ENCODE measurements at places on chromosomes 3 and 15.
A peak's percentile ranks its signal among the peaks of the same experiment; 100 is the strongest.

GRCh38 chr3:61058836-61059235, 192.4 kb downstream of the FHIT start:
- no peak for DNase-seq

DNA sequence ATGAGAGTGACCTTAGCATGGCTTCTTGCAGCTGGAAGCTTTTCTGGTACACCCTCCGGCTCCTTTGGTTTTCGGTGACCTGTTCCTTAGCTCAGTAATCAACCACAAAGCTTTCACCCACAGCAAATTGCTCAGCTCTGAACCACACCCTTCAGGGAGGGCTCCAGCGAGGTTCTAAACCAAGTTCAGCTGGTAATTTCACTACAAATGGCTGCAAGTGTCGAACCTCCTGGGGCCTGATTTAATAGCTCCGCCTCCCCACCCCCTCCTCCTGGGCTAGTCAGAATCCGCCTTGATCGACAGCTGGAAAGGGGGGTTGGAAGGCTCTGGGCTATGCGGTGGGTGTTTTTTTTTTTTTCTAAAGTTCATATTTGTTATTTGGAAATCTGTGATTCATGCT, 150.9 kb upstream of the MCTP2 start:
- DNase-seq = peak; percentile 52

- no peak for DNase-seq
These were observed 7.0 kb downstream of the GABRA5 start for GRCh38 chr15:26873846-26874245.

DNA sequence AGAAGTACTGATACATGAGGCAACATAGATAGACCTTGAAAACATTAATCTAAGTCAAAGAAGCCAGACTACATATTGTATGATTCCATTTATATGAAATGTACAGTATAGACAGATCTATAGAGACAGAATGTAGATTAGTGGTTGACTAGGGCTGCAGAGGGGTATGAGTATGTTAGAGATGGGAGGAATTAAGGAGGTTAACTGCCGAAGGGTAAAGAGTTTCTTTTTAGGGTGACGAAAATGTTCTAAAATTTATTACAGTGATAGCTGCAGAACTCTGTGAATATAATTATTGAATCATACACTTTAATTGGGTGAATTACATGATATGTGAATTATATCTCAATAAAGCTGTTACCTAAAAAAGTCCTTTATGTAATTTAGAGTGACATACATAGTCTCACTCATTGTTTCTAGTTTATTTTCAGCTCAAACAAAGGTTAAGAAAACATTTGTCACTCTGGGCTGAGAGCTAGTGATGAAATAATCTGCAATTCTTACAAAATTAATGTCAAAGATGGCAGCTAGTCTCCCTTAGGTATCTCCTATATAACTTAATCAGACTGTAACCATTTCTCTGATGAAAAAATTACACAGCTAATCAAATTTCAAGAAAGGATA, 61.4 kb downstream of the DENND4A start:
- no peak for DNase-seq

DNA sequence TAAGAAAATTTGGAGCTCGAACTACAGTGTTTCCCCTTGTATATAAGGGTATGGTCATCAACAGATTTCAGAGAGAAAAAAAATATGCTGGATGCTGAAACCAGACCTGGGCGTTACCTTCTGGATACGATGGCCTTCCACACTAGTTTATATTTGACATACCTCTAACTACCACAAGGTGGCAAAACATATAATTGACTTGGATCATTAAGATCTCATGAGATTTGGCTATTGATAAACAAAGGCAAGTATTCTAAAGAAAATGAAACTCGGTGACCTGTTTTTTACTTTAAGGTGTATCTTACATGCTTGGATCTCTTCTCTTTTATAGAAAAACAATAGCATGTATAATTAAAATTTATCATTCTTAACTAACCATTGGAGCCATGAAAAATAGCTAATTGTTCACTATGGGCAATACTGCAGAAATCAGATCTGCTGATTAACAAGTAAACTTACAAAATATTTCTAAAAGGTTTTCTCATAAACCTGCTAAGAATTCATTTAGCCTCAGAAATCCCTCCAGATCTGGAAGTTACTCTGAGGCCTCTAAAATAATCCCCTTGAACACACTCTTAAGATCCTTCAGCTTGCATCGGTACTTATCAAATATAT, 300.6 kb upstream of the KCNH8 start:
- peak; percentile 58 for DNase-seq

DNA sequence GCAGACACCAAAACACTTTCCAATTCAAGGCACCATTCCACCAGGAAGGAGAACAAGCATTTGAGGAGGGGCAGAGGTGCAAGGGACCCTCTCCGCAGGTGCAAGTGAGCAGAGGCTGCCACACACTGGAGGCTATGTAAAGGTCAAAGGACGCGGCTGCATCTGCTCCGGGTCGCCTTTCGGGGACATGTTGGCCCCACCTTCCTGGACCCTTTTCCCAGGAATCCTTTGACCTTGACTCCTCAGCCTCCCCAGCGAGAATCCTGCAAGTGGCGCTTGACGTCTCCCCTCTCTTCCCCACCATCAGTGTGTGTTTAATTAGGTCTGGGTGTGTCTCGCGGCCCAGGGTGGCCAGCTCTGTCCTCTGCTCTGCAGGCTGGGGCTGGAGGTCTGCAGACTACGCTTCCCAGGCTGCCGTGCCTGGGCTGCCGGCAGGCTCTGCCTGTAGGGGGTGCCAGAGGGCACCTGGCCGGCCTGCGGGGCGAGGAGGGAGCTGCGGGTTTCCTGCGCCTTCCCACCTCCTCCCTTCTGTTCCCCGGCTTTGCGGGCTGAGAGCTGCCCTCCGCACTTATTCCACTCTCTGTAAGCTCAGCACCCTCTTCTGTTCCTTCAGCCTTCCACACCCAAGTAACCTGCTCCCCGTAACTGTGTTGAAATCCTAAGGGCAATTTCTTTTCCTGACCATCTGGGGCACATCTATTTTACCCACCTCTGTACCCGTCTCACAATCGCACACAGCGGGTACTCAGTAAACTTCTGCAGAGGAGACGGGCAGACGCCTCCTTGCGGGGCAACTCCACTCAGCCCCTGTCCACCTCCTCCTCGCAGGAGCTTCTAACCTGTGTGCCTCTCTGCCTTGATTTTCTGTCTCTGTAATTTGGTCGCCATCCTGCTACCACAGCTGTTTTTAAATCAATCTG, 129.8 kb downstream of the NSMCE3 start:
- DNase-seq = peak; percentile 72

- DNase-seq = no peak
These were observed 11.9 kb downstream of the SCAMP5 start for GRCh38 chr15:75007216-75007615.

DNA sequence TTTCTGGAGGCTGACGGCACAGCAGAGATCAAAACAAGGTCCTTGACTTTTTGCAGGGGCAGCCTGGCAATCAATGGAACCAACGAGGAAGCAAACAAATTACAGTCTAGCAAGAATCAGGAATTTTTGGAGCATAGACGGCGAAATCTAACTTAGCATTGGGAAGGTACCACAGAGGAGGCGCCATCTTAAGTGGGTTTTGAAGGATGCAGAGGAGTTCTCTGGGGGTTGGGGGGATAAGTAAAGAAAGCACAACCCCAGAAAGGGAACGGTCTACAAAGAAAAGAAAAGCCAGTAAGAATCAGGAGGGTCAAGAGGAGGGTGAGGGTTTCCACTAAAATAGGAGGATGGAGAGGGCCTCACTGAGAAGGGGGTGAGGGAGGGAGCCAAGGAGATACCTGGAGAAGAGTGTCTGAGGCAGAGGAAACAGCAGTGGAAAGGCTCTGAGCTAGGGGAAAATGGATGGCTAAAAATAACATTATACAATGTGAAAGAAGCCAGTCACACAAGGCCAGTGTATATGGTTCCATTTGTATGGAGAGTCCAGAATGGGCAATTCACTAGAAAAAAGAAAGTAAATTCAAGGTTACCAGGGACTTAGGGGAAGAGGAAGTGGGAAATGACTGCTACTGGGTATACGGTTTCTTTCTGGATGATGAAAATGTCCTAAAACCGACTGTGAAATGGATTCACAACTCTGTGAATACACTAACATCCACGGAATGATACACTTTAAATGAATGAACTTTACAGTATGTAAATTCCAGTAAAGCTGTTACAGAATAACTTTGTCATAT, 25.2 kb upstream of the IQSEC1 start:
- DNase-seq = no peak

All from NCI-H82 (cell line).